Cardiac septum (tissue), 1 donor: ENCODE measurements at places on chromosomes 3 and 15. TPM values are rescaled to one million over a fixed set of nuclear protein-coding genes. Genes with fewer than 3 reads are reported as not detected.

GRCh38 chr15:41401904-41402267 lies 410 bp downstream of the NDUFAF1 start:
- no peak for DNase-seq

DNA sequence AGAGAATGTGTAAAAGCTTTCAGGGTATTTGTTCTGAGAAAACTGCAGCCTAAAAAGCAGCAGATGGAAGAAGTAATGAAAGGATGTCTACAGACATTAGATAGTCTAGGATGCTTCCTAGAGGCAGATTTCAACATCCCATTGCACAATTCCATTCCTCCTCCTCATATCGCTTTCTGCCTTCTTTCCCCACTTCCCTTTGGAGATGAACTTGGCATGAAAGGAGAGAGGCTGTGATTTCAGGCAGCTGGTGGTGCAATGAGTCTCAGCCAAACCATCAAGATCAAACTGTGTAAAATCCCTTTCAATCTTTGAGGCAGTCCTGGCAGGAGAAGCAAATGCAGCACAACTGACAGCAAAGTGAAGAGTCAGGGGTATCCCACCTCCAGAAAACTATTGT lies 438.7 kb upstream of the KCNMB2 start:
- no peak for DNase-seq

- peak; percentile 38 for DNase-seq
Observed at GRCh38 chr3:128319741-128320141, 146.9 kb downstream of the DNAJB8 start.

OCA2 gene
- not detected for total RNA-seq

LXN gene
- total RNA-seq = 3.8 TPM

DNA sequence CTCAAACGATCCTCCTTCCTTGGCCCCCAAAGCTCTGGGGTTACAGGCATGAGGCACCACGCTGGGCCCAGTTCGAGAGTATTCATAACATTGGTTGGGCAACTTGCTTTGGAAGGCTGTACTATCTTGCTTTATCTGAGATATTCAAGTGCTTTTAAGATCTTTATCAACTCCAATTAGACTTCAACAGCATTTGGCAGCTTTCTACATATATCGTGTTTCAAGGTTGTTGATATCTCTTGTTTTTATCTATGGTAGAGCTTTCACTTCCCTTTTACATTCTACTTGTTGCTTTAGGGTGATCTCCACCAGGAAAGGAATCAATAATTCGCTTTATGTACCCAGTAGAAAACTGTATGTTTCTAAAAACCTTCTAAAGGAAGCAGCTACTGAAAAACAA lies 395.3 kb downstream of the IL5RA start:
- DNase-seq = no peak

DNA sequence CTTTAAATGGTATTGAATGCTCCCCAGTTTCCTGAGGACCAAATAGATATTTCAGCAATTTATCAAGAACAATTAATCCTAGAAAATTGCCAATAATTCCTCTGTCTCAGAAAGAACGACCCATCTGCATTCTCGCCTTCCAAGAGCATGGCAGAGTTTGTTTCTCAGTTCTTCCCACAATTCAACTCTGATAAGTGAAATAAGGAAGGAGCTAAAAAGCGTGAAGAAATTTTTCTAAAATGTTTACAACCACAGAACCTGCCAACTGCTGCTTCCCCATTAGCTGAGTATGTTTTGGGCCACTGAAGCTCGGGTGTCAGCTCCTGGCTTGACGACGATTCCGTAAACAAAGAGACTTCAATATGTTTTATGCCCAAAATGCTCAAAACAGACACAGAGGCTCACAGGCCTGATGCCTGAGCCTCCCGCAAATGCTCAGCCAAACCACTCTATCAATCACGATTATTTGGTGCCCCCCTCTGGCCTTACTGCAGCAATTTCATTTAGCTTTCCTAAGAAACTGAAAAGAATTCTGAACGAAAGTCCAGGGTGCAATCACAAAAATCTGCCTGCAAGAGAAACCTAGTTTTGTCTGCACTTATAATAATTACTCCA lies 259.2 kb upstream of the CCDC54 start:
- no peak for DNase-seq

DNA sequence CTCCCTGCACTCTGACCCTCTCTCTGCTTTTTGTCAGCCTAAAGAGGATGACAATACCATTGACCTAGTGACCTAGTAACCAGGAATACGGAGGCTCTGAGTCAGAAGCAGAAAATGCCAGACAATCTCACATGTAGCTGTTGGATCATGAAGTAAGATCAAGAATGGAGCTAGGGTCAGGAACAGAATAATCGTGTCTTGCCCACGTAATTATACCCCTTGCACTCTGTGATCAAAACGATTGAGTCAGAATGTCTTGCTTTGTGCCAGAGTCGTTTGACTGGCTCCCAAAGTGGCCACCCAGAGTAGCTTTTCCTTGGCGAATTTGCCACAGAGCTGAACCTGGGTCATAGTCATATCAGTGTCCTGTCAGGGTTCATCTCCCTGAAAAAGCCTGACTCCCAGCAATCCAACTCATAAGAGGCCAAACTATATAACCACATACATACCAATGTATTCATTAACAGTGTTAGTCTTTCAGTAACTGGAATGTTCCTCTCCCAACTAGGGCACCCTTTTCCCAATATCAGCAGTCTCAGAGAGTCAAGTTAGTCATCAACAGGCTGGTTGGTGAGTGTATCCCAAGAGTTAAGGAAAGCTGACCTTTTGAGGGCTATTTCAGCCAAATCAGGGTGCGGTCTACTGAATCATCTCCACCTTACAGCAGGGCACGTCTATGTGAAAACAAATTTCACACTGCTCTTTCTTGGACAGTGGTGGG lies 5.0 kb upstream of the CDV3 start:
- DNase-seq = no peak

DNA sequence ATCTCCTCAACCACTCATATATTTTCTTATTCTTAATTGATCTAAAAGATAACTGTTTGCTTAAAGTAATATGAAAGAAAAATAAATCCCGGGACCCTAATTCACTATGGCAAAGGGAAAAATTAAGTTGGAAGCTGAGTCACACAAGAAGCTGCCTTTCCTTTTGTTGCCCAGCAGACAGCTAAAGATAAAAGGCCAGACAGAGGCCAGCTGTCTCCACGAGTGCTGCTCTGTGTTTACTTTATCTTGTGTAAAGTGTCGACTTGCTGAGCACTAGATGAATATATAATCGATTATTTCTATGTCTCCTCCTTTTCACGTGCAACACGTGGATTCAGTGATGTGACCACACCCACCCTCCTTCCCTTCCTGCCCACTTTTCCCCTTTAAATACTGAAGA lies 52.8 kb upstream of the NSMCE3 start:
- DNase-seq = no peak

DNA sequence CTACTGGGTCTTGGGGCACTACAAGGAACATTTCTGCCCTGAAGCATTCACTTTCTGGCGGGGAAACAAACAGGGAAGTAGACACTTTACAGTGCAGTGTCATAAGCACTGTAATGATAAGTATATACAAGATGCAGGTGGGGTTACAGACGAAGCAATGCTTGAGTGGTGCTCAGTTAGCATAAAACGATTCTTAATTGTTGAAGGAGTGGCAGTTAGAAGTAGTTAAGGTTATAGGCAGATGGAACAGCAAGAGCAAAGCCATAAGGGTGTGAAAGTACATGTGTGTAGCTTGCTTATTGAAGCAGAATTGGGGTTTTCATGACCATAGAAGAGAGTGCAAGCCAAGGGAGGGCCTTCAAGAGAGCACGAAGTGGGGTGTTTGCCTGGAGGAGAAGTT lies 46.2 kb downstream of the SLC25A26 start:
- DNase-seq = no peak

- DNase-seq = no peak
Observed at GRCh38 chr3:174325834-174326700, 533.1 kb upstream of the NAALADL2 start.

SLC25A26 gene
- 18.6 TPM for total RNA-seq

DNA sequence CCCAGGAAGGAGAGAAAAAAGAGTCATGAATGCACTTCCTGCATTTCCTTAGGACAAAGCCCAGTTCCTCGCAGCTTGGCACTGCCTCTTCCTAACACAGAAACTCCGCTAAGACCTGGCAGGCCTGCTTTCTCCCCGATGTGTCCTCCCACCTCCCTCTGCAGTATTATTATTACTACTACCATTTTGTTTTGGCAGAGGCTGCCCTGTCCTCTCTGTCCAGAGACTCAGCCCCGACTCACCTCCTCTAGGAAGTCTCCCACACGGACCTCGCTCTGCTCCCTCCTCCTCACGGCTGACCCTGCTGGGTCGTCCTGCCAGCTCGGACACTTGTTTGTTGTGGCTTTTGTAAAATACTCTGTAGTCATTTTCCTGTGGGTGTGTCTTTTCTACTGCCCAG lies 107.2 kb upstream of the HACD2 start:
- no peak for DNase-seq

- no peak for DNase-seq
Observed at GRCh38 chr3:64084640-64085039, 61.3 kb upstream of the PSMD6 start.

DNA sequence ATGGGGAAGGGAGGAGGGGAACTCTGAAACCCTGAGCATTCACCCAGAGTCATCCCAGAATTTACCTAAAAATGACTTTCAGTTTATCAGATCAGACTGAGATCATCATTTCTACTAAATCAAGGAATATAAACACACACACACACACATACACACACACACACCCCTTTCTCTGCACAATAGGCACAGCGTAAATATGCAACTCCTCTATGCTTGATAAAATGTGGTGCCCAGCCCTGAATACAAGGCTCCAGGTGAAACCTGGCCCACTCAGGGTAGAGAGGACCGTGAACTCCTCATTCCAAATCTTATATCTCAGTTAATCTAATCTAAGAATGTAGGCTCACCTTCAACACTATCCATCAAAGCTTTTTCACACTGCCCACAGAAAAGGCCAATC lies 31.8 kb upstream of the SEC22A start:
- DNase-seq = no peak

- DNase-seq = no peak
Observed at GRCh38 chr15:89851673-89852341, 37.2 kb upstream of the ANPEP start.

VIPR1 gene
- total RNA-seq = 0.89 TPM

- DNase-seq = no peak
Observed at GRCh38 chr3:120854908-120855526, 53.0 kb upstream of the STXBP5L start.

DNA sequence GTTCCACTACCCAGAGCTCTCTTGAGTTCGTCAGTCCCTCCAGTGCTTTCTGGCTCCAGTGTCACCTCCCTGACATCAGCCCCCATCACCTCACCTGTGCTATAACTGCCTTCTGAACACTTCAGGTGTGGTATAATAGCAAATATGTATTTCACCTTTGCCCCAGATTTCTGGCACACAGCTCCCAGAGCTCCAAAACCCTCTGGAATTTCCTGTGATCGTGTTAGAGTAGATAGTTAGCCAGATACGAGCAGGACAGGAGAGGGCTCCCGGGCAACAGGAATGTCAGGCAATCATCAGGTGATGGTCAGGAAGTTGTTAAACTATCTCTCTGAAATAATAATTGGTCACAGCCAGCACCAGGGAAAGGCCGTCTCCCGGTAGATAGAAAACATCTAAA lies 22.6 kb upstream of the LIMD1 start:
- DNase-seq = no peak

- DNase-seq = no peak
Observed at GRCh38 chr3:130442284-130442683, 74.7 kb upstream of the COL6A6 start.

DNA sequence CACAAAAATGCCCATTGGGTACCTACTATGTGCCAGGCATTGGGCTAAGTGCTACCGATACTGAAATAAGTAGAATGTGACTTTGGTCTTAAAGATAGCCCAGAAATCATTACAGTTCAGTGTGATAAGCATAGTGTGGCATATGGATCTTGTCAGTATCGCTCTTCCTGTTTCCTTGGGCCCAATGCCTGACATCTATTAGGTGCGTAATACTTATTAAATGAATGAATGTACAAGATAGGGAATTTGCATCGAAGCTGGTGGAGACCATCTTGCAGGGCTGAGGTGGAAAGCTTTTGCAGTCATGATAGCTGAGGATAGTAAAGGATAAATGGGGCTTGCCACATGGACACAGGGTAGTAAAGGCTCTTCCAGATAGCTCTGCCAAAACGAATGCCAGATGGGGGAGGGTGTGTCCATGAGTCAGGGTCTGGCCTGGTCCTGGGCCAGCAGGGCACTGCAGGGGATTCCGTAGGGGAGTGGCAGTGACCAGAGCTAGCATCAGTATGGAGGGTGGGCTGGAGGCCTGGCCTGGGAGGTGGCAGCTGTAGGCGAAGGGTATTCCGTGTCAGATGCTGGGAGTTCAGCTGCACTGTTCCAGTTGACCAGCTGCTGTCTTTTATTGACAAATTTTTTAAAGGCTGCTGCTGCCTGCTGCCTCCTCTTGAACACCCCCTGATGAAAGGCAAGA lies 23.5 kb downstream of the TSEN2 start:
- DNase-seq = no peak

DNA sequence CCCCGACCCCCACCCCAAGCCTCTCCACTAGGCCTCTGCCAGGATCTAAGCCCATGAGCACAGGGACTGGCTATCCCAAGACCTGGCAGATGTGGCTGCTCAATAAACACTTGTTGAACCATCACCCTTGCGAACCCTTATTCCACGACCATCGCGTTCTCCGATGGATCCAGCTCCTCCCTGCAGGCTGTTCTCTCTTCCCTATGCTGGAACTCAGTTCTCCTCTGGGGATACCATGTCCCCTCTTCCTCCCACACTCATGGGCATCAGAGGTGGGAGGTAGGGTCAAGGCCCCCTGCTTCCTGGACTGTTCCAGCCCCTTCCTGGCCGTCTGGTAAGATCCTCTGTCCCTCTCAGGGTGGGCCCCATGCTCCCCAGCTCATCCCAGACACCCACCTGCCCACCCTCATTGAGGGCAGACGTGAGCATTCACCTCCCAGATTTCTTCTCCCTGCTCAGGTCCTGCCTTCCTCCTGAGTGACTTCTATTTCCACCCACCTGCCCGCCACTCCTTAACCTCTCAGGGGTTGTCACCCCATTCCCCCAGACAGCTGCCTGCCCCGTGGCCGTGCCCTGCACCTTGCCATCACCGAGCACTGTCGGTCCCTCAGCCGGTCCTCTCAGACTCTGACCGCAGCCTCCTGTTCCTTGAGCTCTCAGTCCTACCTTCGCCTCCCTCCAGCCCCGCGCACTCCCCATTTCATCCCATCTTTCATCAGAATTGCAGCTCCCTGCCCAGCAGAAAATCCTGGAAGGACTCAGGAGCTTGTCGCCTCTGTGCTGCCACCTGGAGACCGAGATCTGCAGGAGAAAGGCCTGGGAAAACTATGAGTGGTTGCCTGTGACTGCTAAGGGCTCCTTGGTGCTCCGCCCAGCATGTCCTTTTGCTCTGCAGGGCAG lies 42.0 kb downstream of the PML start:
- no peak for DNase-seq

GRCh38 chr3:13863965-13864595 lies 15.8 kb downstream of the WNT7A start:
- DNase-seq = no peak

LPCAT4 gene
- 34.3 TPM for total RNA-seq
